ENCODE measurements at places on chromosomes 1 and 21. TPM values are rescaled to one million over a fixed set of nuclear protein-coding genes. Genes with fewer than 3 reads are reported as not detected.
A peak's percentile ranks its signal among the peaks of the same experiment; 100 is the strongest.

The MCOLN3 gene
- 0.20 TPM for polyA plus RNA-seq

The IL10 gene
- polyA plus RNA-seq: not detected

The TSSK3 gene
- 0.39 TPM for polyA plus RNA-seq

The ENAH gene
- 68.7 TPM for polyA plus RNA-seq

The CYP4B1 gene
- polyA plus RNA-seq: not detected

The BARHL2 gene
- not detected for polyA plus RNA-seq

The TRIM58 gene
- polyA plus RNA-seq: not detected

The GPR25 gene
- polyA plus RNA-seq: not detected

The GJB4 gene
- not detected for polyA plus RNA-seq

The EXTL1 gene
- polyA plus RNA-seq: 5.0 TPM

GRCh38 chr1:170590921-170591705, 59.1 kb downstream of the GORAB start:
- no peak for DNase-seq

DNA sequence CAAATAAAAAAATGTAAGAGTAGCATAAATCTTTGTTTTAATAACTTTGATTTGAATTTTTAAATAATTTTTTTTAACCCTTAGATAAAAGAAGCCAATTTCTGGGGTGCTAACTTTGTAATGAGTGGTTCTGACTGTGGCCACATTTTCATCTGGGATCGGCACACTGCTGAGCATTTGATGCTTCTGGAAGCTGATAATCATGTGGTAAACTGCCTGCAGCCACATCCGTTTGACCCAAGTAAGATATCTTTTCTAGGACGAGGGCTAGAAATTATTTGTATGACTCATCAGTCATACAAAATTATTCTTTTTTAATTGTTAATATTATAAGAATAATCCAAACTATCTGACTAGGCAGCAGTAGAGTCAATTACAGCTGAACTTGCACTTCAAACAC, 71.2 kb downstream of the GPR161 start:
- DNase-seq: no peak

DNA sequence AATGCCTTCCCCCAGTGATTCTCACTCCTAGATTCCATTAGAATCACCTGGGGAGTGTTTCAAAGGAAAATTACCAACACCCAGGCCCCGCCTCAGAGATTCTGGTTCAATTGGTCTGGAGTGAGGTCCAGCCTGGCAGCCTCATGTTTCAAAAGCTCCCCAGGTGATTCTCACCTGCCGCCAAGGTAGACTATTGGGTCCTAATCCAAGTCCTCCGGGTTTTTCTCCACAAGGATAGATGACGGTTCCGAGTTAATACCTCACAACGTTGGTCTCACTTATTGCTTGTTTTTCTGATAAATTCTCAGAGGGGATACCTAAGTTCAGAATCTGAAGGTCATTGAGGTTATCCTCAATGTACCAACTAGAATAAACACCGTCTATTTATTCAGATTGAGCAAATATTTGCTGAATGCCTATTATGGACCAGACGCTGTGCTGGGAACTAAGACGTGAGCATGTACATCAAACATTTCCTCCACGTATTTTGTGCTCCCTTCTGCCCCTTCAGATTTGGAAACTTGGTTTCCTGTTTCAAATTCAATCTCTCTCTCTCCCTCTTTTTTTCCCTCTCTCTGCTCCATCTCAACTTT, 97.5 kb downstream of the SEC16B start:
- no peak for DNase-seq

GRCh38 chr1:60833173-60833572, 249.2 kb upstream of the NFIA start:
- no peak for DNase-seq

DNA sequence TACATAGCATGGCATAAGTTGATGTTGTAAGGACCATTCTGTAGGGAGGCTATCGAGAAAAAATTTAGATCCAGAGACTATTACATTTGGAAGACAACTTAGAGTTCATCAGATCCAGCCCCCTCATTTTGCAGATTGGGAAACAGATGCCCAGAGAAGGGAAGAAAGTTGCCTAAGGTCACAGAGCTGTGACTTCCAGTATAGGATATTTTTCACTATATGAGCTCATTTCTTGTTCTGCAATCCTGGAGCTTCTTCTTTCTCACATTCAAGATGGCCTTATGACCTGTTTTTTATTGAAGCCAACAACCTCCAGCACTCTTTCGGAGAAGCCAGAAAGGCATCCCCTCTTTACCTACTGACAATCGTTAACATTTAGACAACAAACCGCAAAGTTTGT, 421.8 kb upstream of the PLXNA2 start:
- no peak for DNase-seq

DNA sequence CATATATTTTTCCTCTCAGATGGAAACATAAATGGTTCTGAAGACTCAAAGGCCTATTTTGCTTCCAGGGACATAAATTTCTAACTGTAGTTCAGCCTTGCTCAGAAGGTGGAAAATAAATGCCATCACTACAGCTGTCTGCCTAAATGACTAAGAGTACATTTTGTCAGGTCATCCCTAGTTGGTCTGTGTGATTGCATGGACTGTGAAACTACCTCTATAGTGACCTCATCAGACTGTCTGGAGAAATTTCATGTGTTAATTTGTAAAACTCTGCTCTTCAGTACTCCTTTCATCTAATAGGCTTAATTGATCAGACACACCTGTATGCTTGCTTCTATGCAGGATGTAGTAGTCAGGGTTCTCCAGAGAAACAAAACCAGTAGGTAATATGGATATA, 886.9 kb downstream of the AMY1C start:
- no peak for DNase-seq

DNA sequence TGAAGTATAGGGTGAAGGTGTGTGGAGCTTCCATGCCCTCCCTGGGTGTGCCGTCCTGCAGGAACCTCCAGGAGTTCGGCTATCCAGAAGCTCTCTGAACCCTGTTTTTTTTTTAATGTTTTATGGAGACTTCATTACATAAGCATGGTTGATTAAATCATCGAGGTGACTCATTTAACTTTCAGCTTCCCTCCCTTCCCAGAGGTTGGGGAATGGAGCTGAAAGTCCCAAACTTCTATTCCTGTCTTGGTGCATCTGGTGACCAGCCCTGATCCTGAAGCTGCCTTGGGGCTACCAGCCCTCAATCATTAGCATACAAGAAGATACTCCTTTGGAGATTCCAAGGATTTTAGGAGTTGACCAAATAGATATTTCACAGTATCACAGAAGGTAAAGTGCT, 9.5 kb downstream of the RRP15 start:
- peak; percentile 54 for DNase-seq

DNA sequence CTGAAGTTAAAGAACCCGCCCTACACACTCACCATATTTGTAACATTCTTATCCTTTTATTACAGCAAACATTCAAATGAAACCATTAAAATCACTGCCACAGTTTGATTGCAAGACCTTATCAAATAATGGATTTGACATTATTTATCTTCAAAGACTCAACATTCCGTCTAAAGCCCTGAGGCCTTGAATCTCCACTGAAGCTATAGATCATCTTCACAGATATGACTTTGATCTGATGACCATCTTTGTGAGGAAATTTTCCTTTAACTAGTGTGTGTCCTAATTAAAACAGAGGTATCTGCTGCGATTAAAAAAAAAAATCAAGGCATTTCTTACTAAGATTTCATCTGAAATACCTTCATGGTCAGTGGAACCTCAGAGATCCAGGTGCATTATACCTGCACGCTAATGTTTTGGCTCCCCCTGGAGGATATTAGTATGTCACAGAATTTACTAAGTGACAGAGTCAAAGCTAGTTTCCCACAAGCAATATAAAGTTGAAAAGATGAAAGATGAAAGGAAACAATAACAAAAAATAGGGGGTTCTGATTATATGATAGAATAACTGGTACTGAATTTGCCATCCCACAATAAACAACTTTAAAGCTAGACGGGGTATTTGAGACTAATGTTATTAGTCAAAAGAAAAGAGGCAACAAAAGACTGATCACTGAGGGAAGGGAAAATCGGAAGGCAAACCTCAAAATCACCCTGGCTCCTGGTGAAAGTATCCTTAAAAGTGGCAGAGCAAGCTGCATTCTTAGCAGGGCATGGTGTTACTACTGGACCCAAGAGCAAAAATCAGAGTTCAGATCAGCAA, 923.4 kb downstream of the NCAM2 start:
- no peak for DNase-seq

DNA sequence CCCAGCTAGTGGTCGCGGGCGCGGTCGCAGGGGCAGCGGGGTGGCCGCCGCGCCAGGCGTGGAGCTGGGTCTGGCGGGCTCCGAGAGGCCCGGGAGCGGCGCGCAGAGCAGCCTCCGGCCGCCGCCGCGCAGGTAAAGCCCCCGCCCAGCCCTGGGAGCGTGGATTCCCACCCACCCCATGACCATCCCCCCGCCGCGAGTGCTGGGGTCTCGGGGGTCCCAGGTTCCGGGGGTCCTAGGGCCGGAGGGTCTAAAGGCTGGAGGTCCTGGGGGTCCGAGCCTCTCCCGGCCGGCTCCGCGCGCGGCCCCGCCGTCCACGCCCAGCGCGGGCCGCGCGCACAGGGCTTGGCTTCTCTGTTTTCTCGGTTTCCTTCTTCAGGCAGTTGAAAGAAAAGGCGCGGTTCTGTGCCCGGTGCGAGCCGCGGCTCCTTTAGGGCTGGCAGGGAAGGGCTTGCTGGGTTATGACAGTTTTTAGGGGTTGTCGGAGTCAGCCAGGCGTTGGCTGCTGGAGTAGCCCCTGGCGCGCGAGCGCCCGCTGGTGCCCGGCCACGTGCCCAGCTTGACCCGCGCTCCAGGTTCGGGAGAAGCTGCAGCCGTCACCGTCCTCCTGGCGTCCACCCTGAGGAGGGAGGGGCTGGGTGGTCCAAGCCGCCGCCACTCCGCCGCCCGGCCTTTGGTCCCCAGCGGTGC, 359 bp downstream of the LRRC3 start:
- no peak for DNase-seq

GRCh38 chr1:116396769-116397168, 23.7 kb downstream of the ATP1A1 start:
- no peak for DNase-seq

GRCh38 chr1:42454403-42454802, 1.4 kb downstream of the ZMYND12 start:
- no peak for DNase-seq

- DNase-seq: no peak
Observed at GRCh38 chr21:42118901-42119300, 47.8 kb downstream of the UMODL1 start.

GRCh38 chr1:217554849-217555248, 76.0 kb downstream of the GPATCH2 start:
- DNase-seq: no peak

DNA sequence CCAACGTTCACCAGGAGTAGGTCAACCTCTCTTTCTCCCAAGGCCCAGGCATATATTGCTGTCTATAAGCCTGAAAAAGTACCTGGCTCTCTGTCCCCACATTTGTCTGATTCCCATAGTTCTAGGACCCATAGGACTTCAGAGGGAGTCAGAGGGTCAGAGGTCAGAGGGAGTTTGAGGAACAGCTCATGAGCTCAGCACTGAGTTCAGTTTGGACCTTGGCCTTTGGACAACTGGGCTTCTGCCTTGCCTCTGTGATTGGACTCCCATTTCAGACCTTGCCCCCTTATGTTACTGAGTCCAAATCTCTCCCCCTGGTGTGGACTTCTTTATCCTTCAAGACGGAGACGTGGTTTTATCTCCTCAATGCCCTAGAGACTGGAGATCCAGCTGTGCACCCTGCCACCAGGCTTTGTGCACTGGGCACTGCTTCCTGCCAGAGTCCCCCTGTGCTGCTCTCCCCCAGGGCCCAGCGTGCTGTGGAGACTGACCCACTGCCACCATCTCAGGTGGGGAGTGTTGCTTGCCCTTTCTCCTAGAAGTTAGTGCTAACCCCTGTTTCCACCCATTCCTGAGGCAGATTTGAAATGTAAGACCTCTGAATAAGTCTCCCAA, 3.2 kb downstream of the CTSE start:
- DNase-seq: no peak

GRCh38 chr1:26721669-26722355, 26.0 kb downstream of the ARID1A start:
- no peak for DNase-seq

DNA sequence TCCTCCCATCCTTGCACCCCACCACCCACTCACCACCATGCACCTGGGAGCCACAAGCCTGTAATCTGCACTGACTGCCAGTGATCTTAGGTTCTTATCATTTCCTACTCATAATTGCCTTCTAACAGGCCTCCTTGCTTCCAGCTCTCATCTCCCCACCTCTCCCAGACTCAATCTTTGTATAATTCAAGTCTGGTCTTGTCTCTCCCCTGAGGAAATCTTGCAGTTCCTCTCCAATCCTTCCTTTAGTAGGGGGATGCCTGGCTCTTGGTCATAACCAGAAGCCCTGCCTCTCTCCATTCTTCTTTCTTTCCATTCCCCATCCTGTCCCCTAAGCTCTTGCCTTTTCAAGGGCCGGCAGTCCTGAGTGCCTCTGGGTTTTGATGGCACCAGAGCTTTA, 27.8 kb downstream of the PIGM start:
- DNase-seq: no peak

GRCh38 chr1:215963040-215963439, 395.9 kb downstream of the KCTD3 start:
- no peak for DNase-seq

DNA sequence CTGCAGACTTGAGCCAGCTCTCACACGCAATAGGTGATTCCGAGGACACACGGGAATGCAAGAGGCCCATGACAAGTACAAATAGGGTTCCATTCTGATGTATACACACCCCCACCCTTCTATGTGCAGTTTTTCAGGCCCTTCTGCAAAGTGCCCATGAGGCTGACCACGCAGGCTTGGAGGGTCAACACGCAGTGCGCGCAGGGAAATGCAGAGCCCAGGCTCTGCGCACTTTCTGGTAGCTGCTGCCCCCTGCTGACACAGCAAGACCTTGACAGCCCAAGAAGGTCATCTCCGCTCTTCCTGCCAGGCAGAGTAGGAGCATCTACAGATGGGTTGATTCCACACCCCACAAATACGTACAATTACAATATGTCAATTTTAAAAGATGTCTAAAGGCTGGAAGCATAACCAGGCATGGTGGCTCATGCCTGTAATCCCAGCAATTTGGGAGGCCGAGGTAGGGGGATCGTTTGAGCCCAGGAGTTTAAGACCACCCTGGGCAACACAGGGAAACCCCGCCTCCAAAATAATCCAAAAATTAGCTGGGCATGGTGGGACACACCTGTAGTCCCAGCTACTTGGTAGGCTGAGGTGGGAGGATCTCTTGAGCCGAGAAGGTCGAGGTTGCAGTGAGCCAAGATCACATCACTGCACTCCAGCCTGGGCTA, 18.5 kb downstream of the SH3BP5L start:
- DNase-seq: no peak

- DNase-seq: no peak
Observed at GRCh38 chr1:154806333-154806732, 63.7 kb downstream of the KCNN3 start.

DNA sequence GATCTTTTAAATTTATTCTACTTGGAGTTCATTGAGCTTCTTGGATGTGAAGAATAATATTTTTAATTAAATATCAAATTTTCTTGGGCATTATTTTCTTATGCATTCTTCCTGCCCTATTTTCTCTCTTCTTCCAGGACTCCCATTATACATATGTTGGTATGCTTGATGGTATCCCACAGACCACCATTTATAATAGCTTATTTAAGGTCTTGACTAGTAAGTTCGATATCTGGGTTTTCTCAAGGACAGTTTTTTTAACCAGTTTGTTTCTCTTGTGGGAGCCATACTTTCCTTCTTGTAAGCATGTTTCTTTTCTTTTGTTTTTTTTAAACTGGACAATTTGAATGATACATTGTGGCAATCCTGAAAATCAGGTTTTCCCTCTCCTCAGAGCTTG, 15.4 kb upstream of the DDR2 start:
- no peak for DNase-seq

- DNase-seq: peak; percentile 62
Observed at GRCh38 chr1:167661527-167662426, 31.7 kb downstream of the RCSD1 start.
